H9 (cell line): ENCODE measurements at places on chromosomes 1 and 21. TPM values are rescaled to one million over a fixed set of nuclear protein-coding genes. Genes with fewer than 3 reads are reported as not detected.

DNA sequence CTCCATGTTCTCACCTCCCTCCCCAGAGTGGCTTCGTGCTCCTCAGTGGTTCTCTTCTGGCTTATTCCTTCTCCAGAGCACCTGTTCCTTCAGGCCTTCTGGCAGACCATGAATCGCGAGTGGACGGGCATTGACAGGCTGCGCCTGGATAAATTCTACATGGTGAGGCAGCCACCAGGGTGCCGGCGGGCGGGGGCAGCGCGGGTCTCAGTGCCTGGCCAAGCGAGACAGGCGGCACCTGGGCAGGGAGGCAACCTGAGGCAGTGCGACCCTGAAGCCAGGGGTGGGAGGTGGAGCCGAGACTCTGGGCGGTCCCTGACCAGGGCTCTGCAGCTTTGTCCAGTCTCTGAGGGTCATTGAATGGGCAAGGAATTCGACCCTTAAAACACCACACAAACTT is 3.9 kb downstream of the RRP1 start:
- H3K4me1 ChIP-seq, result no peaks in the 10 kb centered on the region
- no peaks in the 10 kb centered on the region for H3K27me3 ChIP-seq
- H3K36me3 ChIP-seq, result peaks cover 82% of the 10 kb centered on the region
- no peak overlapping the region for H3K4me3 ChIP-seq
- DNase-seq, result no peak

DNA sequence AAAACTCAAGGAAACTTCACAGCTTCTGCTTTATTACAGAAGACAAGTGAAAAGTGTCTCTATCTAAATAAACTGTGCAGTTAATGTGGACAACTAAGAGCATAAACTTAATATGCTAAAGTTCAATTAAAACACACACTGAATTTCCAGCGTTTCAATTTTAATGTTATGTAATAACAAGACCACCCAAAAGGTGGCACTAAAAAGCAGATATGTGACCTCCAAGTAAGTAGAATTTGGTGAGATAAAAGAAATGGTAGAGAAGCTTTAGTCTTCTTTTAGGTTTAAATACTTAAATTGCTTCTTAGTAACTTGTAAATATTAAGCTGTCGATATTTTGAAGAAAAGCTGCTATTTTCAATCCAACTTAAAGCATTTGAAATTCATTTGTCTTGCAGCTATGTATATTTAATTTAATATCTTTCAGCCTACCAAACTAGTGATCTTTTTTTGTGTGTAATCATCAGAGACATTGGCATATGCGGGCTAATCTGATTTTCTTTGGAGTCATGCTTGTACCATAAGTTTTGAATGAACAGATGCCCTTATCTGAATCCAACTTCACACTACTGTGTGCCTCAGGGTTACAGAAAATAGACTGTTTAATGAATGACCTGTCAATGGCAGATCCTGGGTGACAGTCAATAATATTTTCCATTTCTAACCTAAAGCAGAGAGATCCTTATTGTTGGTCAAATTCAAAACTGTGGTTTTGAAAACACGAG is 36.5 kb upstream of the ADAMTS1 start:
- no peak overlapping the region for H3K4me3 ChIP-seq
- no peak for DNase-seq
- H3K27me3 ChIP-seq, result no peaks in the 10 kb centered on the region
- H3K4me1 ChIP-seq, result no peaks in the 10 kb centered on the region

The FMN2 gene
- 0.59 and 0.61 TPM in 2 replicates for total RNA-seq

The KRTAP11-1 gene
- total RNA-seq, result not detected in 2 replicates

The MARK1 gene
- total RNA-seq, result 17.5 and 17.8 TPM in 2 replicates

The EXTL1 gene
- total RNA-seq, result 1.0 and 1.1 TPM in 2 replicates

The COL6A2 gene
- 124 and 129 TPM in 2 replicates for total RNA-seq
